Kidney epithelial cell (primary cell): ENCODE measurements at places on chromosomes 6 and 20. TPM values are rescaled to one million over a fixed set of nuclear protein-coding genes. Genes with fewer than 3 reads are reported as not detected.

DNA sequence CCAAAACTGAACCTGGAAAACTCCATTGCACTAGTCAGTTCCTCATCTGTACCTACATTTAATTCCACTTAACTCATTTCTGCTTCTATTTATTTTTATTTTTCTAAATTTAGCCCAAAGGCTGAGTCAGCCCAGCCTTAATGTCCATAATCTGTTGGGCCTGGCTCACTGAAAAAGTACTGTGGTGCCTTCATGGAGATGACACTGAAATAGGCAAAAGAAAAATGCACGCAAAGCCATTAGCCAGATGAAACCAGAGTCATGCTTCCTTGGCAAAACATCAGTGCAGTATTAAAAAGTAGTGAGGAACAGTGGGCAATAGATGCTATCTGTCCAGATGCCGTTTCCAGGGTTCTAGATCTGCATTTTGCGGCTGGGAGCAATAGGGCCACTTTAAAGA, 14.7 kb upstream of the PLCB4 start:
- no peak for DNase-seq

DNA sequence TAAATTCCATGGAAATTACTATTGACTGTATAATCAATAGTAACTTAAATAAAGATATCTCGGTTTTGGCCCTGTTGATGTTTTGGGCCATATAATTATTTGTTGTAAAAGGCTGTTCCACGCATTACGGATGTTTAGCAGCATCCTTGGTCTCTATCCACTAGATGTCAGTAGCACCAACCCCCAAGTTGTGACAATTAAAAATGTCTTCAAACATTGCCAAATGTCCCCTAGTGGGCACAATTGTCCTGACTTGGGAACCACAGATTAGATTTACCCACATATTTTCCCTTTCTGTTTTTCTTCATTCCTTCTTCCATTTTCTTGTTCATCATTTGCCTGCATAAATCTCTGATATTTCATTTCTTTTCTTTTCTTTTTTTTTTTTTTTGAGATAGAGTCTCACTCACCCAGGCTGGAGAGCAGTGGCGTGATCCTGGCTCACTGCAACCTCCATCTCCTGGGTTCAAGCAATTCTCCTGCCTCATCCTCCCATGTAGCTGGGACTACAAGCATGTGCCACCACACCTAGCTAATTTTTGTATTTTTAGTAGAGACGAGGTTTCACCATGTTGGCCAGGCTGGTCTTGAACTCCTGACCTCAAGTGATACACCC, 13.6 kb upstream of the WFDC8 start:
- peak; percentile 10 for DNase-seq

The FAM209A gene
- not detected in 2 replicates for total RNA-seq

The JPH2 gene
- total RNA-seq = 2.4 and 3.0 TPM in 2 replicates

- no peak for DNase-seq
Measured at GRCh38 chr6:39602601-39603519, 122.3 kb downstream of the KIF6 start.

DNA sequence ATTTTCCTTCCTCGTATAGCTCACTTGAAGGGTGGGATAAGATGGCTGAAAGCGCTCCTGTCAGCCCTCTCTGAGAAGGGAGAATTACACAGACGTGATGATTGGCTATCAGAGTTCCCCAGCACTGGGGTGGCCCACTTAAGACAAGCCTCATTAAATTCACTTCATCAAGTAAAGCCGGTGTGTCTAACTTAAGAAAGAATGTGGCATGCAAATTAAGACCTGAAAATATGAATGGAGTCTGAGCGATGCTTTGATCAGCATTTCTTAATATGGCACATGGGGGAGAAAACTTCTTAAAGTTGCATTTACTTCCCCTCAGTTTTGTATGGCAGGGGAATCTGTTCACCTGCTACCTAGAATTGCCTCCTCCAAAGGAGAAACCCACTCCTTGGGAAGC, 369.3 kb downstream of the FARS2 start:
- DNase-seq = no peak

DNA sequence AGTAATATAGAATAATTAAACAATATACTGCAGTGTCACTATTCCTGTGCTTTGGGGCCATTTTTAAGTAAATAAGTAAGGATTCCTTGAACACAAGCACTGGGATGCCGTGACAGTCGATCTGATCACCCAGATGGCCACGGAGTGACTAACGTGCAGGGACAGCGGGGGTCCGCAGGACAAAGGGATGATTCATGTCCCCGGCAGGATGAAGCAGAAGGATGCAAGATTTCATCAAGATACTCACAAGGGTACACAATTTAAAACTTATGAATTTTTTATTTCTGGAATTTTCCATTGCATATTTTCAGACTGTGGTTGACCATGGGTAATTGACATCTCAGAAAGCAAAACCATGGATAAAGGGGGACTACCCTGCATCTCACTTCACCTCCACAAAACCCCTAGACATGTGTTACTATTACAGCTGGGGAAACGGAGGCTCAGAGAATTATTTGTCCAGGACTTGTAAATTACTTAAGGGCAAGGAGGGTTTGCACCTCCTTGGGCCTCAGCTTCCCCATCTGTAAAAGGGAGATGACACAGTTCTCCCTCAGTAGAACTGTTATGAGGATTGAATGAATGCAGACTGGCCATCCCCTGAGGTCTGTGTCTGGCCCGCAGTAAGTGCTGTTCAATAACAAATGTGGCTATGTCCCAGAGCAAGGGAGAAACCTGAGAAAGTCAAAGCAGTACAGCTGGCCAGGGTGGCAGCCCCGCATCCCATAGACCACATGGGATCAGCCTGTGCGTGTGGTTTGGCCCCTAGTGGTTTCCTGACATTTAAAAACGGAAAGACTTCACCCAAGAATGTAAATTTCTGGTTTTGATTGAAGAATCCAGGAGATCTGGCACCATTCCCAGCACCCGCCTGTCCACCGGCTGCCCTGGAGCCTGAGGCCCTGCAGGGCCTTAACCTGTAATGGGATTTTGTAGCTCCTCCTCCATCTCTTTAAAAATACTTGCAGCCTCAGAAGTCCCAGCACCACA, 235.5 kb downstream of the BMP7 start:
- no peak for DNase-seq

DNA sequence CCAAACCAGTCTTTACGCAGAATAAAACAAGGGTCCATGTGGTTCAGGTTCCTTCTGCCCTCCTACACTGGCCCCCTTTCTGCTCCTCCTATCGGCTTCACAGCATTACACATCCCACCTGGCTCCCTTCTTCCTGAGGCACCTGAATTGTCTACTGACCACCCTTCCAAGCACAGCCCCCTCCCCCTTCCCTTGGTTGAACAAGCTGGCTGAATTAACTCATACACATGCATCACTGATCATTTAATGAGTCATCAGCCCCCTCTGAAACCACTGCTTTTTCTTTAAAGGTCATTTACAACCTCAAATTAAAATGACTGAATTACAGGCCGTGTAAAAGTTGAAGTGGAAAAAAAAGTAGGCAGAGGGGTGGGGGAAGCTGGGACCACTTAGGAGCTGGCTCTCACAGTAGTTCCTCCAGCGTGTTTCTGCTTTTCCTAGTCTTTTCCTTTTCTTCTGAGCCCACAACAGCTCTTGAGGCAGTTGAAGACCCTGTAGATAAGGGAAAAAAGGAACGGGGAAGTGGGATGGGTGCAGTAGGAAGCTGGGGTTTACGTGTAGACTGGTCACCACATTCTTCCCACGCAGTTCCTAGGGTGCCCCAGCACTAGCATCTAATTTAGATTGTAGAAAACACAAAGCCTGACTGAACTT, 67.6 kb downstream of the FYN start:
- DNase-seq = peak; percentile 88

The CALHM5 gene
- total RNA-seq = 0.21 and 0.34 TPM in 2 replicates

The SMPDL3A gene
- total RNA-seq = 6.3 and 6.8 TPM in 2 replicates

DNA sequence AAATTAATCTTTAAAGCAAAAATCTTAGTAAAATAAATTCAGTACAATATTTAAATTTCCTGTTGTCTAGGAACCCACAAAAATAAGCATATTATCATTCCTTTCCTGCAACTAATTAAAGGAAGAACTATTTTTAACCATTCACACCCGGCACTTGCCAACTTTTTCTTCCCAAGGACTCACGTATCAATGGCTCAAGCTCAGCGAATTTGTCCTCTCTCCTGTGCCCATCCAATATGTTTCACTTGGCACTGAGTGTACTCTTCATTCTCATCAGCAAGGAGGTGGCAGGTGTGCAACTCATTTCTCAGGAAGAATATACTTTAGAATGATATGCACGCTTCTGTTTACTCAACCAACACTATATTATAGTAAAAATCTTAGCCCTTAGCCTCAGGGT, 419.4 kb downstream of the C6orf118 start:
- DNase-seq = no peak

The HSPA12B gene
- total RNA-seq = 0.08 and 0.68 TPM in 2 replicates

GRCh38 chr6:36926708-36927513, 27.6 kb upstream of the PI16 start:
- no peak for DNase-seq

DNA sequence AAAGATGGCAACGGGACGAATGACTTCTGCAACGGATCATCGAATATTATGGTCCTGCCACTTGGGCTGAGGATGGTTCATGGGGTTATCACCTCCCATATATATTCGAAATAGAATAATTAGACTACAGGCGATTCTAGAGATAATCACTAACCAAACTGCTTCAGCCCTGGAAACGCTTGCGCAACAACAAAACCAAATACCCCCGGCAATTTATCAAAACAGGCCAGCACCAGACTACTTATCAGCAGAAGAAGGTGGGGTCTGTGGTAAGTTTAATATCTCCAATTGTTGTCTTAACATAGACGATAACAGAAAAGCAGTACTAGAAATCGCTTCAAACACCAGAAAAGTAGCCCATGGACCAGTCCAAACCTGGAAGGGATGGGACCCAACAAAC, 31.0 kb upstream of the ULBP3 start:
- no peak for DNase-seq

GRCh38 chr6:133242637-133243585, 1.8 kb downstream of the EYA4 start:
- no peak for DNase-seq

The CST1 gene
- not detected in 2 replicates for total RNA-seq

DNA sequence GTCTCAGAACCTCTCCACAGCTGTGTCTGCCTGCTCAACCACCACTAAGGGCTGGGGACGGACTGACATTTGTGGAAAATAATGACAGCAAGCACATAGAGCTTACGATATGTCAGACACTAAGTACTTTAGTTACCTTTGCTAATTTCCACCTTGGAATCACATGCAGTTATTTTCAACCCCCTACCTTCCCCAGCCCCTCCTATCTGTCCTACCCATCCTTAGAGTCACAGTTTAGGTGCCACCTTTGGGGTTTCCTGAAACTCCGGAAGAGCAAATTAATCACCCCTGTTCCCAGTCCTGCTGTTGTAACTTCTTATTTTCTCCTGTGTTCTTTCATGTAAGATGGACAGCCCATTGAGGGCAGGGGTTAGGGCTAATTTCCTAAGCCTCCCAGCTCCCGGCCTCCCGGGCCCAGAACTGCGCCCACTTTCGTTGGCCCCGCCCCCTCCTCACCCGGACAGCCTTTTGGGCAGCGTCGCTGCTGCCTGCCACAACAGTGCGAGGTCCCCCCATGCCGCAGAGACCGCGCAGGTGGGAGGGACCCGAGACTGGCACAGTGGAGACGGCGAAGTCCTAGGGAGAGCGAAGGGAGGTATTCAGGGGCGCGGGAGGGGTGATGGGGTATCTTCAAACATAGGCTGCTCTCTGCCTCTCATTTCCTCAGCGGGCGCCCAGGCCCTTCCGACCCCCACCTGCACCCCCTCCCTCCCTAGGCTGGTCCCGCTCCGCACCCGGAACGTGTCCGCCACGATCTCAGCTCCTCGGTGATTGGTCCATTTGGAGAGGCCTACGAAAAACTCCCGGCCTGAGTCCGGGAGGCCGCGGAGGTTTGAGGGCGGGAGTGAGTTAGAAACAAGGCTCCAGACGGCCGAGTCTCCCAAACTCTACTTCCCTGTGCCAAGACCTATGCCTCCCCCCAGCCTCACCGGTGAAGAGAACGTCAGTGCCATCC, 1.1 kb downstream of the DDAH2 start:
- DNase-seq = no peak

GRCh38 chr6:49739423-49739822, 4.8 kb downstream of the CRISP3 start:
- no peak for DNase-seq

DNA sequence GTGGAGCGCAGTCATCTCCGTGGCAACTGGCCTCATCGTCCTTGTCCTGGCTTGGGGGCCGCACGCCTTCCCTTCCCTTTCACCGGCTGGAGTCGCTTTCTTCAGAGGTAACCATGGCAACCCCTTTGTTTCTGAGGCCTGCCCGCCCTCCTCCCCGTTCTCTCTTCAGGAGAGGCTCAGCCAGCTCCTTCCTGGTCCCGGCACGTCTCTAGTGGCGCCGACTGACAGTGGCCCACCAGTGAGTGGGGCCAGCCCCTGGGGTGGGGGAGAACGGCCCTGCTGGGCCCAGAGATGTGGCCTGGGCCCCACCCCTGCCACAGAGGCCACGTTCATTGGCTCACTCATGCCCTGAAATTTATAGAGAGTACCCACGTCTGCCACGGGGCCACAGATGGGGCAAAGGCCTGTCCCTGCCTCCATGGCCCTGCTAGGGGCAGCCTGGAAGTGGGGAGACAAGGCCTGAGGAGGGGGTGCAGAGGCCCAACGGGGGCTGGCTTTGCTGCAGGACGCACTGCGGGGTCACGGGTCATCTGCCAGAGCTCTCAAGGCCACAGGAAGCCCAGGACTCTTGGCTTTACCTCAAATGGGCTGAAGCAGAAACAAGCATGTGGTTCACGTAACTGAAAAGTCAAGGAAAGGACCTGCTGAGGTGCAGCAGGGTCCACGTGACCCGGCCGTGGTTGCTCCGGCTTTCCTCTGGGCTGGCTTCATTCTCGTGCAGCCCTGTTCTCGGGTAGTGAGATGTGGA, 1.4 kb upstream of the OSBPL2 start:
- no peak for DNase-seq

The ECT2L gene
- not detected in 2 replicates for total RNA-seq

The GMPR gene
- total RNA-seq = 0.96 and 2.5 TPM in 2 replicates

The SLC22A7 gene
- total RNA-seq = not detected in 2 replicates

GRCh38 chr6:132785936-132786335, 12.5 kb downstream of the SLC18B1 start:
- no peak for DNase-seq

DNA sequence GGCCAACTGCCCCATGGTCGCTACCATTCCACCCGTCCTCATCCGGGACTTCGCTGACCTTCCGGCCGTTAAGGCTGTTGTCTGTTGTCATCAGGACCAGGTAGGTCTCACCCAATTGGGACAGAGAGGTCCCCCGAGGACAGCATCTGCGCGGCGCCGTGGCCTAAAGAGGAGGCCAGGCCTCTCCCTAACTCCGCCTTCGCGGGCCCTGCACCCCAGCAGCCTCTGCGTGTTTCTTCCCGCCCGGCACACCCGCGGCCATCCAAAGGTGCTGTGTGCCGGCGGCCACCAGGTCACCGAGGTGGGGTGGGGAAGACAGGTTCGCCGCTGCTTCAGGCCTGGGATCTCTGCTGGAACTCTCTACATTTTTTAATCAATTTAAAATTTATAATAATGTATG, 9.0 kb downstream of the OR2W1 start:
- DNase-seq = no peak

- DNase-seq = no peak
Measured at GRCh38 chr20:4896119-4896702, 105.1 kb downstream of the SLC23A2 start.

DNA sequence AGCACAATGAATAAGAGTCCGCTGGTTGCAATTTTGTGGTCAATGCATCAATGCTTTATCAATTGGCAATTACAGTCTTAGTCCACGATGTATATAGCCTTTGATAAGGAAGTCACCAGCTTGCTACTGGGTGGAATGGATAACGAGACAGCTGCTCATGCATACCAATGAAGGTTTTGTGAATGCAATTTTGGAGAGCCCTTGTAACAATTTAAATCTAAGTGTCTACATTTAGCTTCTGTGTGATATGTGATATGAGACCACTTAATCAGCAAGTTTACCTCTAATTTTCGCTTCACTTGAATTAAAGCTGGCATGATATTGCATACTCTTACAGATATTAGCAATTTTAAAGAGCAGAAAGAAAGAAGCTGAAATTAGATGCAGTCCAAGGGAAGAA, 543.9 kb downstream of the RNF144B start:
- DNase-seq = no peak
